ENCODE measurements at places on chromosomes 7 and 10.
A peak's percentile ranks its signal among the peaks of the same experiment; 100 is the strongest.

GRCh38 chr10:122688293-122688989, 11.2 kb downstream of the C10orf120 start:
- DNase-seq = peak; percentile 1

DNA sequence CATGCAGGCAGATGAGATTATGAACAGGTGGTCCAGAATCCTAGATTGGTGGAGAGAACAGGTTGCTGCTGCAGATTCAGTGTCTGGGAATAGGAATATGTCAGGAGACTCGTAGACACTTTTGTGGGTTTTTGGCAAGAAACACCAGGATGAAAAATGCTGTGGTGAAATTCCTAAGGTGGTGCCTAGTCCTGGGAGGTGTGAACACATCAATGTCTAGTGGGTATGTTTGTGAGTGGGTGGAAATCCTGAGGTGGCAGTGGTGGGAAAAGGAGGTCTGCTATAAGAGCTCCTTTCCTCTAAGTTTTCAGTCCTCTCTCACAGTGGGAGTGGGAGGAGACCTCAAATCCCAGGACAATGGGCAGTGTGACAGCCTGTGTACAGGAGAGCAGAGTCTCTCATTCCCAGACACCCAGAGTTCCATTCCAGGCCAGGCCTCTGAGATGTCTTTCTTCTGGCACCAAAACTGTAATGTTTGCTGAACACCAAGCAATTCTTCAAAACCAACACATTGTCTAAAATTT, 5.1 kb downstream of the ERV3-1 start:
- DNase-seq = no peak

DNA sequence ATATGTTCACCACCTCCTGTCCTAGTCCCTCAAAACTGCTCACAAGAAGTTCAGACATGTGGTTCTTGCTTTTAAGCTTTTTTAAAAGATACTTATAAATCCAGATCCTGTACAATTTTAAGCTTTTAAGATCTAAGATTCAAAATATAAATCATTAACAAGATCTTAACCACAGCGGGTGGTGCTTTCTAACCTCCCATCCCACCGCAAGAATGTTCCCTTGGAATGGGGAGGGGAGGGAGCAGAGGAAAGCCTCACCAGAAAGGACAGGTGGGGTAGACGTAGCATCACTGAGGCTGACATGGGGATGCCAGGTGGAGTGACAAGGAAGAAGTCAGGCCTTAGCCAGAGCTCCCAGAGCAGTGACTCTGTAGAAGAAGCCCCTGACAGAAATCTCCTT, 133.5 kb downstream of the C1GALT1 start:
- DNase-seq = no peak

- DNase-seq = no peak
Measured at GRCh38 chr7:50397971-50398324, 52.2 kb downstream of the FIGNL1 start.

DNA sequence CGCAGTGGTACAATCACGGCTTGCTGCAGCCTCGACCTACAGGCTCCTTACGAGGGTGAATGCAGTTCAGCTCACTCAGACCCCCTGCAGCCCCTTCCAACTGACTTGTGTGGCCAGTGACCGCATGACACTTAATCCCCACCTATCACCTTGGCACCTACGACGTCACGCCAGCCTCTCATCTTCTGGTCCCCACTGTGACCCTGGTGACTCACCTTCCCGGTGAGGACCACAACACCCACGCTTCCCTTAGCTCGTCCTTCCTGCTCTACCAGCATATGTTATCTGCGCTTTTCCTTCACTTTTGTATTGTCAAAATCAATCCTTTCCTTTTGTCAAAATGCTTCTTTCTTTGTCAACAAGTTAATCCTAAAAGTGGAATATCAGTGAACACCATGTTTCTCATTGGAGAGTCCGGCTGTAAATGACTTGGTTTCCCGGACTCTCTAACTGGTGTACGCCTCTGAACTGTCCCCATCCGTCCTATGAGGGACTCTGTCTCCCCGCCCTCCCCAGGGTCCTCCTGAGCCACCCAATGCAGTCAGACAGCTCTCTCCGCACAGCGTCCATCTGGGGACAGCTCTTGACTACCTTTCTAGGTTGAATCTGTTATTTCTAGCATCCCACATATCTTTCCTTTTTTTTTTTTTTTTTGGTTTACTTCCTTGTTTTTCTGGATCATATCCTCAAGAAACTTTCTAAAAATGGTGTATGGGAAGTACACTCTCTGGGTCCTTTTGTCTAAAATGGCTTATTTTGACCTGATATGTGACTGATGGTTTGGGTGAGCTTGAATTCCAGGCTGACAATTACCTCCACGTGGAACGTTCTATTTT, 37.3 kb downstream of the CFAP46 start:
- DNase-seq = no peak

- no peak for DNase-seq
Measured at GRCh38 chr7:157826566-157826965, 489.8 kb downstream of the DNAJB6 start.

- DNase-seq = no peak
Measured at GRCh38 chr7:101399759-101400158, 37.1 kb downstream of the COL26A1 start.

DNA sequence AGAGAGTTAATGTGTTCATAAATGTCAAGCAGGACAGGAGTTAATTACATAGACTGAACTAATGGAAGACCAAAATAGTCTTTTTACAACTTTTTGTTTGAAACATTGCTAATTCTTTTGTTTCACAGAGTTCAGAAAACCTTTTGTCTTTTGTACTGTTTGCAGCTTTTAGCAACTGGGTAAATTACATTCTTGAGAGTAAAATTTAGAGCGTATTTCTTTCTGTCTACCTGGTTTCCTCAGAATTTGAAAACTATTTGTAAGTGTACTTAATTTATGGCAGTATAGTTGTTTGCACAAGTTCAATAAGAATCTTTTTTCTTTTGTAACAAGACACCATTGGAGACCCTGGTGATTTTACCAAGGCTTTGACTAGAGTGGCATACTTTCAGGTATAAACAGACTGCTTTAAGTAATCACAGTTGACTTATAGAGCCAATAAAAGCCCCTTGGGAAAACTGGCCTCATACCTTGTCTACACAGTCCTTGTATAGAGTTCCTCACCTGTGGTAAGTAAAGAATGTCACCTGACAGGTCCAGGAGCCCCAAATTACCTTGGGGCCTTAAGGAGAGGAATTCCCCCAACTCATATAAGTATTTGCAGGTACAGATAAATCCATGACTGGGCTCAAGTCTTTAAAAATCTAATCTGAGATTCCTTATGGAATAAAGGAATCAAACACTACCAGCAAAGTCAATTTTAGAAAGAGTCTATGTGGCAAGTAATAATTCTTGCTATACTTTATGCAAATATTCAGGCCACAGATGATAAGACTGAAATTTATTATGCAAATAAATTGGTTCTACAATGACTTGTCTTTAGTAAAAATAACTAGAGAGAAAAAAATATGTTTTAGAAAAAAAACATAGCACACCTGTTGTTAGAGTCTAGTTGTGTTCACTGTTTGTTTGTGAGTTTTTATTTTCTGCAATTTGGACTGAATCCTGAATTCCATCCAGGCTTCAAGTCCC, 23.6 kb upstream of the CREB3L2 start:
- DNase-seq = no peak

DNA sequence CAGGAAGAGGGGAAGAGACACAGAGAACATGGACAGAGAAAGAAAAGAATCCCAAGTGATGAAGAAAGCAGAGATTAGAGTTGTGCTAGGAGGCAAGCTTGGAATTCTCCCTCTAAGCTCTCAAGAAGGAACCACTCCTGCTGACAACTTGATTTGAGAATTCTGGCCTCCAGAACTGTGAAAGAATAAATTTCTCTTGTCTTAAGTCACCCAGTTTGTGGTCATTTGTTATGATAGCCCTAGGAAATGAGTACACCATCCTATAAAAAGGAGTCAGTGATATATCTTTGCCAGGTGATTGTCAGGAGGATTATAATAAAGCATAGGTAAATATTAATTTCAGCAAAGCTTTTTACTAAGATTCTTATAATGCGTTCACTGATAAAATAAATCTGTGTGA, 82.7 kb upstream of the TFEC start:
- no peak for DNase-seq

- DNase-seq = no peak
Measured at GRCh38 chr7:75872073-75872782, 6.6 kb upstream of the RHBDD2 start.

- DNase-seq = no peak
Measured at GRCh38 chr7:2446676-2447075, 29.5 kb downstream of the GRIFIN start.

- DNase-seq = no peak
Measured at GRCh38 chr7:2151237-2151636, 81.5 kb downstream of the MAD1L1 start.

DNA sequence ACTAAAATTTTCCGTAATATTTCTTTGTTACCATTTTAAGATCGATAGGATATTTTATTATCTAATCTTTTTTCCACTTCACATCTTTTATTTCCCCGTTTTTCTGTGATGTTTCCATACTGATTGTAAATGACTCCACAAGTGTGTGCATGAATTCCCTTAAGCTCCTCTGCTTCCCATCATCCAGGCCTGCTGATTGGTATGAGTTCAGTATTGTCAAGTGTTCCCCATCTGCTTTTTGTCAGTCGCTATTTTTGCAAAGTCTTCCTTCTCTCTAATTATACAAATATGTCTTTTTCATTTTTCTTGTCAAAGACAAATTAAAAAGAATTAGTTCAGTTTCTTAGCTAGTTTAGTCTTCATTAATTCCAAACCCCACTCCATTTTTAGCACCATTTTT, 184.7 kb downstream of the EXOC4 start:
- DNase-seq = no peak

DNA sequence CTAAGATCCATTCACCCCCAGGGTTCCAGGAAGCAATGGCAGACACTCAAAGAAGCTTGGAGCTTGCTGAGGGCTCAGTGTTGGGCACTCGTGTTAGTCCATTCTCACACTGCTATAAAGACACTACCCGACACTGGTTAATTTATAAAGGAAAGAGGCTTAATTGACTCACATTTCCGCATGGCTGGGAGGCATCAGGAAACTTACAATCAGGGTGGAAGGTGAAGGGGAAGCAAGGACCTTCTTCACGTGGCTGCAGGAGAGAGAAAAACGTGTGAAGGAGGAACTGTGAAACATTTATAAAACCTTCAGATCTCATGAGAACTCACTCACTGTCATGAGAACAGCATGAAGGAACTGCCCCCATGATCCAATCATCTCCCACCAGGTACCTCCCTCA, 44.7 kb upstream of the SMNDC1 start:
- no peak for DNase-seq

DNA sequence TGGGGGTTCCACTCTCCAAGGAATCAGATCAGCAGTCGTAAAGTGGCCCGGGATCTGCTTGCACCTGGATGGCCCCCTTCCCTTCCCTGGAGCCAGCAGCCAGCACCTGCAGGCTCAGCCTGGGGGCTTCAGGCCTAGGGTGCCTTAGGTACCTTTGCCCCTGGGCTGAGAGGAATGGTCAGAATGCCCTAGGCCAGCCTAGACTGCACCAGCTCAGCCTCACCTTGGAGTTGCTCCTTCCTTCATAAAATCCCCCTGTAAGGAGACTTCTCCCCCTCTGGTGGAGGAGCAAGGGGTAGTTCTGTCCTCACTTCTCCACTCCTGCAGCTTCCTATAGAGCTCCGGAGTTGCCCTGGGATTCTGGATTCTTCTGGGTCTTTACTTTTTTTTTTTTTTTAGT, 32.4 kb upstream of the LBX1 start:
- no peak for DNase-seq

- DNase-seq = no peak
Measured at GRCh38 chr10:124125305-124126116, 32.1 kb upstream of the CHST15 start.

GRCh38 chr10:62131724-62132123, 136.9 kb downstream of the RTKN2 start:
- no peak for DNase-seq

DNA sequence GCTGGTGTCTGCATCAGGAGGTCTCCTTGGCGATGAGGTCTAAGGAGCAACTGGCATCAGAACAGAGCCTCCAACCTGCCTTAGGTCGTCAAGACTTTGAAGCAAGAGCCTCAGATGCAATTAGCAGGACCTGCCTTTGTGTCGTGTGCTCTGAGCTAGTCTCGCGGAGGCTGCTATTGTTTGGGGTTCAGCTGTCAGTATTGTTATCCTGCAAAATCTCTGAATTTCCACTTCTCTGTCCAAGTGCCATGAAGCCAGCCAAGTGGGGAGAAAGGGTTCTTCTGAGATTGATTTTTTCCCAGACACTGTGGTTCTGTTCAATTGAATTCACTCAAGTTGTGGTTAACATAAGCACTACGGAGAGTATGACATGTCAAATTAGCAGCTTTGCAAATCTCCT, 78.7 kb downstream of the ADARB2 start:
- DNase-seq = no peak

- DNase-seq = no peak
Measured at GRCh38 chr10:63374991-63375390, 90.8 kb downstream of the JMJD1C start.

- DNase-seq = no peak
Measured at GRCh38 chr7:15515252-15515651, 46.6 kb downstream of the AGMO start.

DNA sequence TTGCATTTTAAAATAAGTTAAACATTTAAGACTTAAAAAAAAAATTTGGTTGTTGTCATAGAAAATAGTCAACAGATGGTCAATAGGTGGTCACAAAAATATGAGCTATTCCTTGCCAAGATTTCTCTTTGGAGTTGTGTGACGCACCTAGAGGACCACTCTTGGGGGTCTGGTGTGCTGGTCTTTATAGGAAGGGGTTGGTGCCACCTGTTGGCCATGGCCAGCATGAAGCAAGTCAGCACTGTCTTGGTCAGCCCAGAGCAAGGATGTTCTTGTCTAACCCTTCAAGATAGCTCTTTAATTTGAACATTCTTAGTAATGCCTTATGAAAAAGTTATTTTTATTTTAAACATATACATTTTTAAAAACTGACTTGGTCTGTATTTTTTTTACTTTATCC, 267.9 kb upstream of the CNTNAP2 start:
- no peak for DNase-seq

- no peak for DNase-seq
Measured at GRCh38 chr7:42745357-42746059, 166.4 kb downstream of the C7orf25 start.

Measured in GM04504 (cell line).